ENCODE measurements at places on chromosomes 3 and 15. TPM values are rescaled to one million over a fixed set of nuclear protein-coding genes. Genes with fewer than 3 reads are reported as not detected.
A peak's percentile ranks its signal among the peaks of the same experiment; 100 is the strongest.

DPPA2 gene
- not detected for total RNA-seq

DNA sequence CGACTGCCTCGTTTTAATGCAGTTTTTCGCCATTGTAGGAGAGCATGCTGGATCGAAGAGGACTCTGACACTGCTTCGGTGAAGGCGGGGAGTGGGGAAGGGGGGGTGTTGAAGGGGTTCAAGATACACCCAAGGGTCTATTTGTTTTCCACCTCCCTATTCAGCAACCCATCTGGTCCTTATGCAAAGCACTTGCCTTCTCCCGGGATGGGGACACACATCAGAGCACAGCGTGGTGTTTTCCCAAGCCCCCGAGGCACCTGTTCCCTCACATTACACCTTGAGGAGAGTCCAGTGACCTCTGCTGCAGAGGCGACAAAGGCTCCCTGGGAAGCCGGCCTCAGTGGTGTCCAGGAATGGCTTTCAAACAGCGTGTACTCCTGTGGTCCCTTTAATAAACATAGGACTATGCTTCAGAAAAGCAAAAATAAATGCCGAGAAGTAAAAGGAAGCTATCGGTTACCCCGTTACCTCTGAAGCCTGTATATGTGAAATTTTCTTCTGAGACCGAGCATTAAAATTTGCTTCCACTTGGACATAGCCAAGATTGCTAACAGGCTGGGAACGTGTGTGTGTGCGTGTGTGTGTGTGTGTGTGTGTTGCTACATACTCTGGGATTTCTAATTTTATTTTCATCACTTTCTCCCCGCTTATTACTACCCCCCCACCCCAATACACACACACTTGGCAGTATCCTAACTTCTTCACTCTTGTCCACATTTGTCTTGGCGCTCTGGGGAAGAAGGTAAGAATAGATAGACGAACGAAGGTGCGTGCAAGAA lies 53.2 kb downstream of the CCDC54 start:
- no peaks in the 10 kb centered on the region for H3K27me3 ChIP-seq
- H3K4me3 ChIP-seq = peak overlapping the region; percentile 56
- H3K4me1 ChIP-seq = no peaks in the 10 kb centered on the region
- H3K27ac ChIP-seq = peak overlapping the region; percentile 98
- peak; percentile 14 for DNase-seq
- H3K36me3 ChIP-seq = no peaks in the 10 kb centered on the region

DNA sequence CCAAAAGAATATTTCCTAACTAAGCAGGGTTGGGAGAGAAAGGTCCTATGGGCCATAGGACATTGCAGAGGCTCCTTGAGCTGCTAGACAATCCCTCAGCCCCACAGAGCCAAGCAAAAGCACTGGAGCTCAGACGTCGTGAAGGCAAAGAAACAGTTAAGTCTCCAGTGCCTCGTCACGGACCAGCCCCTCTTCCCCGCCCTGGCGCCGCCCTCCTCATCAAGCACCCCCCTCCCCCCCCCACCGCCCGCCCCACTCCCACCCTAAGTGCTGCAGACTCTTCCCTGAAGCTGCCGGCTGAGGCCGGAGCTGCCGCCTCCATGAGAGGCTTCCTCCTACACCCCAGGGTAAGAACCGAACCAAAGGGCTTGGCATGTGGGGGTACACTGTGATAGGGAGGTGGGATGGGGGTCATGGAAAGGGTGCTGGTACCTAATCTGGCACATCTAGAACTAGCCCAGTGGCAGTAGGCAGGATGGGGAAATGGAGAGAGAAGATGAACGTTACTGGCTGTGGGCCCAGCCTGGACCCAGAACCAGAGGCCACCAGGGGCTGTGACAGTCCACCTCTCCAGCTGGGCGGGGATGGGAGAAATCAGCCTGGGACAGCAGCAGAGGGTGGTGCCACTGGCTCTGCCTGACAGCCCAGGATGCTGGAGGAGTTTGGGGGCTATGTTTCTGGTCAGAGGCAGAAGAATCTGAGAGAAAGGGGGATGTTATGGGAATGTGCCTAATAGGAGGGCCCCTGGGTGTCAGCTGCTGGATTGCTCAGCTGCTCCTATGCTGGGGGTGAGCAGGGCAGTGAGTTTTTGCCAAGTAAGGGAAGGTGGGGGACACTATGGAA lies at the start of gene MAP1A:
Gene MAP1A (plus strand): TSS at position 255 of the 843 bp plus-strand sequence. CDS start 3,866 bp downstream, outside the sequence.
- peak; percentile 37 for DNase-seq
- peaks cover under 1% of the 10 kb centered on the region for H3K36me3 ChIP-seq
- peaks cover 8% of the 10 kb centered on the region for H3K27me3 ChIP-seq
- peak within 1 kb of the TSS; percentile 88 for H3K27ac ChIP-seq
- peaks cover 19% of the 10 kb centered on the region for H3K4me1 ChIP-seq

- no peak overlapping the region for H3K27ac ChIP-seq
- no peaks in the 10 kb centered on the region for H3K4me1 ChIP-seq
Observed at GRCh38 chr15:46309914-46310313, 675.1 kb downstream of the SQOR start.
